ENCODE measurements at places on chromosomes 1 and 21.

DNA sequence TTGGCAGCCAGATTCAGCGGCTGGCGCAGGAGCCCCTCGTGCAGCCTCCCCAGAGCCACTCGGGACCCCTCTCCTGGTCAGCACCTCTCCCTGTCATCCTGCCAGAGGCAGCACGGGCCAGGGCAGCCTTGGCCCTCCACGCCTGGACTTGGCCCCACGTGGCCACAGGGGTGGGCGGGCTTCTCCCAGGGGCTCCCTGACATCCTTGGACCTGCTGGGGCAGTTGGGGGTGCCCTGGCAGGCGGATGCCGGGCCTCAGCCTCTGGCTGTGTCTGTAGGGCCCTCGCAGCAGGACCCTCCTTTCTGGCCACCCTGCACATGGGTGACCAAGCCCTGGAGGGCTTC is 60.2 kb downstream of the MORN1 start:
- DNase-seq = no peak

DNA sequence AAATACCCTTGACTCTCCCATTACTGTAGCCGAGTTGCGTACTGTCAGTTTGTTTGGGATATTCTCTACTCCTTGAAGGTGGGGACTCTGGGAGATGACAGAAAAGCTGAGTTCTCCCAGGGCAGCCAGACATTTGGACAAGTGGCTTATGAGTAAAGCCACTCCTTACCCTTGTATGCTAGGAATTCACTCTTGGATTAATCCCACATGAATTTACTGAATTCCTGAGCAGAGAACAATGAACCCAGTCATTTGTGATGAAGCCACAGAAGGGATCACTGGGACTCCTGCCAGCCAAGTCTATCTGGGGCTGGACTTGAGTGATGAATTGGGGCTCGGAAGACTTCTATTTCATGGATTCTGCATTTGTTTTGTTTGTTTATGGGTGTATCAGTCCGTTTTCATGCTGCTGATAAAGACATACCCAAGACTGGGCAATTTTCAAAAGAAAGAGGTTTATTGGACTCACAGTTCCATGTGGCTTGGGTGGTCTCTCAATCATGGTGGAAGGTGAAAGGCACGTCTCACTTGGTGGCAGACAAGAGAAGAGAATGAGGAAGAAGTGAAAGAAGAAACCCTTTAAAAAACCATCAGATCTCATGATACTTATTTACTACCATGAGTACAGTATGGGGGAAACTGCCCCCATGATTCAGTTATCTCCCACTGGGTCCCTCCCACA is 25.1 kb downstream of the C1orf116 start:
- no peak for DNase-seq

- DNase-seq = no peak
Observed at GRCh38 chr1:77762072-77762476, 2.4 kb upstream of the USP33 start.

DNA sequence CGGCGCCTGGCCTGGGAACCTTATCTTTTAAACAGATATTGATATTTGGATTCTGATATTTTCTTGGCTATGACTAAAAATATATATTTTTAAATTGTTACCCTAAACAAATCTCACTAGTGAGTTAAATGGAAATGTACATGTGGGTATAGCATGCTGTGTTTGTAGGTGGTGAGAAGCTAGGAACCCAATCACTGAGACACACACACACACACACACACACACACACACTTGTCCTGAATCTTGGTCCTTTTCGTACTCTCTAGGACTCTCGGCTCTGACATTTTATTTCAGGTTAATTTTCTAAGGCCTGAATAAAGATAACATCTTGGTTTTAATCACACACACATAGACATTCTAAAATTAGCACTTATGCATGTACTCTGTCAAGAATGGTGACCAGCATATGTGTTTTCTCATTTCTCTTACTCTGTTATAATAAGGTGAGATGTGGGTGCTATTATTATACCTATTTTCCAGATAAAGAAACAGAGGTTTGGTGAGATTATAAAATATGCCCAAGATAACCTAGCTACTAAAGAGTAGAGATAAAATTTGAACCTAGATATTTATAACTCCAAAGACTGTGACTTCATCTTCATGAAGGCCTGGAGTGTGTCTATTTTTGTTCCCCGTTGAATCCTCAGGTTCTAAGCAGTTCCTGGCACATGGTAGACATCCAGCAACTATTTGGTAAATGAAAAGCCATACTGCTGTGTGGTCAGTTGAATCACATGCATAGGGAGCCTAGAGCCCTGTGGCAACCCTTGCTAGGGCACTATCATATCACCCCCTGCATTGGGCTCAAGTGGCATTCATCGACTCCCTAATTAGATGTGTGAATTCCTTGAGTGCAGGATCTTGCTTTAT is 85.0 kb upstream of the RAB3GAP2 start:
- no peak for DNase-seq

DNA sequence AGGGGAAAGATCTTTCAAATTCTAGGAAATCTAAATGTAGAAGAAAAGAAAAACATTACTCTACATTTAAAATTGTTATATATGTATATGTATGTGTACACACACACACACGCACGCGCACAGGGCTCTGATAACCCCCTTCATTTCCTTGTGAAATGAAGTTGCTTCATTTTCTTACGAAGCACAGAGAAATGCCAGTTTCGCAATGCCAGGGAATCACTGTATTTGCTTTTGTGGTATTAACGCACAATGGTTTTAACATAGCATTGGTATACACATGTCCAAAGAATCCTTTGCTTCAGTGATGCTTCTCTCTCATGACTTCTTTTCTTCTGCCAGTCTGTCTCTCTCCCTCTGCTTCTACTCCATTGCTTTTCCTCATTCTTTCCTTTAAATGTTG is 8.4 kb upstream of the DDAH1 start:
- no peak for DNase-seq

- no peak for DNase-seq
Observed at GRCh38 chr1:85428471-85429089, 36.4 kb downstream of the DDAH1 start.

DNA sequence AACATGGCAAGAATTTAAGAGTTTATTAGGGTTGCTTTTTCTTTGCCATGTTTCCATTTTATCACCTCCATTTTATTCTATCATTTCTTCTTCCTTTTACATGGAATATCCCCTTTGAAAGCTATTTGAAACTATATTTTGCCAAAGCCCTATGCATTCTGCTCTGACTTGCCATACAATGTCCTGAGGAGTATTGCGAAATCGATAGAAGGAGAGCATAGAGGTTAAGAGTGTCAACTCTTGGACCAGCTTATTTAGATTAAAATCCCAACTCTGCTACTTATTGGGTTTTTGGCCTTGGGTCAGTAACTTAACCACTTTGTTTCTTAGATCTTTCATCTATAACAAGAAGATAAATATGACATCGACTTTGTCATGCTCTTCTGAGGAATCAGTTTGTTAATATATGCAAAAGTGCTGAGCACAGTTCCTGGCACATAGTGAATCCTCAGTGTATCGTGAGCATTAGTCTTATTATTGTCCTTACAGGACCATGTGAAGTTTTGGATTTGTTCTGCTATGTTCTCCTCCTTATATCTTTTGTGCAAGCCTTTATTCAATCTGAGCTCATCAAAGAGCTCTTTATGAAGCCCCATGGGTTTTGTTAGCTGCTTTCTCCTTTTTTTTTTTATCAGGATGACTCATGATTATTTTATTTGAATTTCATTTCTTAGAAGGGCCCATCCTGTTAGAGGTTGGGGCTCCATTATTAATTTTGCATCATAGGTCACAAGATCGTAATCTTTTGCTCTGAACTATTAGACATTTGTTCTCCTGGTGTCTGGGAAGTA is 17.6 kb downstream of the ACKR1 start:
- no peak for DNase-seq

- DNase-seq = no peak
Observed at GRCh38 chr1:217332431-217333065, 298.3 kb downstream of the GPATCH2 start.

- DNase-seq = no peak
Observed at GRCh38 chr1:79852004-79852403, 845.5 kb upstream of the ADGRL4 start.

DNA sequence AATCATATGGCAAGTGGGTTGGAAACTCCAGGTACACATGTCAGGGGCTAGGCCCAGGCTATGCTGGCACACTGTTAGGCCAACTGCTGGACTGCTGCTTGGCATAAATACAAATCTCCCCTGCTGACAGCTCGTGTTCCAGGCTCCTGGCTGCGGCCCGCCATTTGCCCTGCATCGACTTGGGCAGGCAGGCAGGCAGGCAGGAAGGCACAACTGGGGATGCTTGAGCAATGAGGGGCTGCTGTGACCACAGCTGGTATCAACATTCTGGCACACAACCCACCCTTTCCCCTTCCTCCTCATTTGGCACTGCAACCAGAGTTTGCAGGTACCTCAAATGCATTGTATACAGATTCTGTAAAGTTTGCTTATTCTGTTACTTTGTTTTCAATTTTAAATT is 53.2 kb downstream of the SAMSN1 start:
- DNase-seq = no peak
